Cerebellar nuclear complex (tissue), 1 donor: ENCODE measurements at places on chromosomes 13 and 19.

- DNase-seq, result no peak
These were observed 52.5 kb upstream of the UQCRFS1 start for GRCh38 chr19:29265436-29265835.

DNA sequence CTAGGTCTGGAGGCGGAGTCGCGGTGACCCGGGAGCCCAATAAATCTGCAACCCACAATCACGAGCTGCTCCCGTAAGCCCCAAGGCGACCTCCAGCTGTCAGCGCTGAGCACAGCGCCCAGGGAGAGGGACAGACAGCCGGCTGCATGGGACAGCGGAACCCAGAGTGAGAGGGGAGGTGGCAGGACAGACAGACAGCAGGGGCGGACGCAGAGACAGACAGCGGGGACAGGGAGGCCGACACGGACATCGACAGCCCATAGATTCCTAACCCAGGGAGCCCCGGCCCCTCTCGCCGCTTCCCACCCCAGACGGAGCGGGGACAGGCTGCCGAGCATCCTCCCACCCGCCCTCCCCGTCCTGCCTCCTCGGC is at the start of gene SLC5A5:
Gene SLC5A5, plus strand, starts transcription at position 68 of the 373 bp plus-strand sequence. CDS start 375 bp downstream, outside the sequence.
- DNase-seq, result no peak

GRCh38 chr19:18254546-18255503 is 19.4 kb downstream of the IQCN start:
- no peak for DNase-seq

DNA sequence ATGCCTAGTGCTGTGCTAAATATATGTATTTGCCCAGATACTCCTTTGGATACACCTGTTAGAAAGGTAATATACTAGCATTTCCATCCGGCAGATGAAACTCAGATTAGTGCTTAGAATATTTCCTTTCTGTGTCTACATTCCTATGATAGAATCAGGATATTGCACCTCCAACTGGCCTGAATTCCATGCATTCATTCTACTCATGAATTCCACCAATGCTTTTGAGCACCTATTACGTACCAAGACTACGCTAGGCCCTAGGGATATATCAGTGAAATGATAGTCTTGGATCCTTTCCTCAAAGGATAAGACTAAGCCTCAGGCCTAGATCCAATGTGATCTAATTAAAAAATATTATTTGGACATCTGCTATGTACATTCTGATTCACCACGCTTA is 223.8 kb upstream of the SERP2 start:
- no peak for DNase-seq

- no peak for DNase-seq
These were observed 51.0 kb downstream of the TEX26 start for GRCh38 chr13:30983431-30983830.

- DNase-seq, result no peak
These were observed 4.4 kb upstream of the UNC13A start for GRCh38 chr19:17692566-17692965.

DNA sequence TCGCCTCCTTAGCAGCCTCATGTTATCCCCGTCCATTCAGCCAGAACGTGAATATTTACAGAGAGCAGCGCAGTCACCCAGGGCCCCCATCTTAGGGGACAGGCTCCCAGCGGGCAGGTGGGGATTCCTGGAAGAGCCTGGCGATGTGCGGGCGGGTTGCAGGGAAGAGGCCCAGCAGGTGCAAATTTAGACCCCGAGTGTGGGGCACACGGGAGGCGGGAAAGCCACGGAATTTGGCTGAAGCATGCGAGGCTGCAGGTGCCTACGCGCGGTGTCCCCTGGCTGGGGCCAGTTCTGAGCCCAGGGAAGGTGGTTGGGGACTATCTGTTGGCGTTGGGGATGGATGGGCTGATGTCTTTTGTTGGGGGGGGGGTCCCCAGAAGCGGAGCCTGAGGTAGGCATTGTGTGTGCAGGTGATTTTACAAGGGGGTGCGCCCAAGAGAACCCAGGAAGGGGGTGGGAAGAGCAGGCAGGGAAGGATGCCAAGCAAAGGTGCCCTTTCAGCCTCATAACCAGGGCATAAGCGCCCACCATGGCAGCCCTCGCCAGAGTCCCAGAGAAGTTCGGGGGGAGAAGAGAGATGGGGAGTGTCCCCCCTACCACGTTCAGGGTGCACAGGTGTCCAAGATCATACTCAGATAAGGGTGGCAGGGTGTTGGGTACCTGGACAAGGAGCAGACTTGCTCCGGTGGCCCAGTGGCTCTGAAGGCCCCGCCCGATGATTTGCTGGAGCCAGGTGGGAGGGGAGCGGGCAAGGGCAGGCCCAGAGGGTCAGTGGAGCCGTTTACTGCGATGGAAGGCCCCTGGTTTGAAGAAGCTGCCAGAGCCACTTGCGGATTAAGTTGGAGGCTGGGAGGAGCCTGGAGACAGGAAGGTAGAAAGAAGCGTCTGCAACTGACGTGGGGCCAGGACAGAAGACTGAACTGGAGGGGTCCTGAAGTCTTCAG is 1.2 kb downstream of the TPGS1 start:
- DNase-seq, result no peak

DNA sequence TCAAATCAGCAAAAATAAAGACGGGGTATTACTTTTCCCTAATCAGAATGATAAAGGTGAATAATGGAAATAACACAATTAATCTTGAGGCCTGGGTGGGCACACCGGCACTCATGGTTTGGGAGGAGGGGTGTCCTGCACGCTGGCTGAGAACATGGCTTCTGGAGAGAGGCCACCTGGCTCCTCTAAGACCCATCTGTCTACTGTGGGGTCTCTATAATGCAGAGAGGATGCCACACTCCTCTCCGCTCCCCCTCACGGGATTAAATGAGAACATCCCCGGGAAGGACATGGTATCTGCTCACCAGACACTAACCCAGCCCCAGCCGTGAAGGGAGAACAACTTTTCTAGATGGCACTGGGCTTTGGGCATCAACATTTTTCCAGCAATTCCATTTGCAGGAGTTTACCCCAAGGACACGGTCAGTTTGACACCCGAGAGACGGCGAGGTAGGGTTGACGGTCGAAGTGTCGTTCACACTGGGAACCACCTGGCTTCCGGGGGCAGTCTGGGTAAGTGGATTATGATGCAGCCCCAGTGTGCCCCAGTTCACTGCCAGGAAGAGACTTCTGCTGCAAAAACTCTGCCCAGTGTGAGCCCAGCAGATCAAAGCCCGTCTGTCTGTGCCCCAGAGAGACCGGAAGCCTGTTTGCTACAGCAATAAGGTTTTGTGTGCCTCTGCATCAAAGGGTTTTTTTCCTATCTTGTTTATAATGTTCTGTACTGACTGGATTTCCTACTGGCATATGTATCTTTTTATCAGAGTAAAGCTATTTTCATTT is 56.6 kb downstream of the CEBPG start:
- no peak for DNase-seq

DNA sequence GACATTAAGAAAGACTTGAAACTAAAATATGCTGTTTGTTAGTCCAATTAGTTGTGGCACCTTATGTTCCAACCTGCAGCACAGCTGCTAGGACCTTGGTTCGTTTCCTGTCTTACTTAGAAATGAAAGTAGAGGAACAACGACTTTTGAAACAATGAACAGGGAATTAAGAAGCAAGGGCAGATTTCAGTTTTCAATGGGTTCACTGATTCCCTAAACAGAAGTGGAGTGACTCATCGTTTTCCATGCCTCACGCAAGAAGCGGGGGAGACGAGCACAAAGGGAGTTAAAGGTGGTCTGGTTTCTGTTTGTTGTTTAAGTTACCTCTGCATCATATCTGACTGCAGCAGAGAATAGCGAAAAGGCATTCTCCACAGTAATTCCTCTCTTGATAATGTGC is 44.8 kb downstream of the PHF11 start:
- DNase-seq, result no peak

GRCh38 chr13:56850852-56851251 is 289.9 kb upstream of the PRR20A start:
- no peak for DNase-seq
